ENCODE measurements at places on chromosomes 2 and 18. TPM values are rescaled to one million over a fixed set of nuclear protein-coding genes. Genes with fewer than 3 reads are reported as not detected.

DNA sequence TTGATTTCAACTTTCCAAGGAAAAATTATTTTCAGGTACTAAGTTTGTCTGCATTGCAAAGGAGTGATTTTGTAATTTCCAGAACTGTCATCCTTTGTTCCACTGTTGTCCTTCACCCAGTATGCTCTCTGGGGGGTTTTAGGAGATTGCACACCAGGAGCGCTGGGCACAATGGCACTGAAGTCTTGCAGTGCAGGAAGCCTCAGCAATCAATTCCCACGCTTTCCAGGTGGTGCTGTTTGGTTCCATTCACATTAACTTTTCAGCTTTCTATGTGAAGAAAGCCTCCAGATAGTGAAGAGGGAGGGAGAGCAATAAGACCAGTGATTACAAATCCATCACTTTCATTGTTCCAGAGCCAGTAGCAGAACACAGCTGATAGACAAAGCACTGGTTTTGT lies 344.0 kb upstream of the VWC2L start:
- H3K36me3 ChIP-seq: no peaks in the 10 kb centered on the region
- no peaks in the 10 kb centered on the region for H3K4me1 ChIP-seq

The MCEE gene
- polyA plus RNA-seq: 22.2 TPM

GRCh38 chr18:12946549-12947284 lies 1.1 kb upstream of the SEH1L start:
- H3K4me3 ChIP-seq: peak overlapping the region; percentile 99
- H3K27ac ChIP-seq: peak overlapping the region; percentile 90
- DNase-seq: no peak
- no peaks in the 10 kb centered on the region for H3K27me3 ChIP-seq
- H3K36me3 ChIP-seq: no peaks in the 10 kb centered on the region

DNA sequence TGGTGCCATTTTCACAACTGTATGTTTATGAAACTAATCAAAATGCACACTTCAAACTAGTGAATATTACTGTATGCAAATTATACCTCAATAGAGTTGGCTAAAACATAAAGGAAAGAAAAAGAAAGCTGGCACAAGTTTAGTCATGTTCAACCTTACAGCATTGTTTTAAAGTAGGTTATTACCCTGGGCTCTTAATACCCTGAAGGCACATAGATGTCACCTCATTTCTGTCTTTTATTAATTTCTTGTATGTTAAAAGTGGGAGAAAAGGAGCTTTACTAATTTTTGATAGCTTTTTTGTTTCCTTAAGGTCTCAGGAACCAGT lies 32.7 kb downstream of the TMEM131 start:
- peaks cover 72% of the 10 kb centered on the region for H3K4me1 ChIP-seq
- no peak overlapping the region for H3K27ac ChIP-seq
- H3K36me3 ChIP-seq: no peaks in the 10 kb centered on the region
- no peak for DNase-seq
- H3K27me3 ChIP-seq: no peaks in the 10 kb centered on the region

- no peak overlapping the region for H3K4me3 ChIP-seq
- peak overlapping the region; percentile 1 for H3K27ac ChIP-seq
- H3K36me3 ChIP-seq: no peaks in the 10 kb centered on the region
- no peak for DNase-seq
- H3K4me1 ChIP-seq: no peaks in the 10 kb centered on the region
- peaks cover 1% of the 10 kb centered on the region for H3K27me3 ChIP-seq
Measured at GRCh38 chr2:188966728-188967440, 7.3 kb upstream of the COL3A1 start.

The FAM124B gene
- polyA plus RNA-seq: not detected

- no peak overlapping the region for H3K27ac ChIP-seq
- peaks cover 4% of the 10 kb centered on the region for H3K4me1 ChIP-seq
- DNase-seq: no peak
- no peak overlapping the region for H3K4me3 ChIP-seq
Measured at GRCh38 chr18:79934311-79935097, 16.9 kb downstream of the SLC66A2 start.

DNA sequence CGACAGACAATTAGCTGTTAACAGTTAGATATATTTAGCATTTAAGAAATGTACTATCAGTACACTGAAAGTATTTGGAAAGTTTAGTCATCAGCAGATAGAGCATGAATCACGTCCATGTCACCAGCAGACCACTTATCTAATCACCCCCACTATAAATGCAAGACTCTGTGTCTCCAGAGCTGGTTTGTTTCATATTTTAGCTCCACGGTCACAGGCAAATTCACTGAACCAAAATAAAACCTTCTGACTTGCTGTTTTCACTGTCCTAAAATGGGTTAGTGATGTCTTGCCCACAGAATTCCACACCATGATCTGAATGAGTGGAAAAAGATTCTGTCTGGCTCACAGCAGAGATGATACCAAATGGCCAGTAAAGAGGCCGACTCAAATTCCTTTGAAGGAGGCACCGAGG lies 64.9 kb downstream of the CDH2 start:
- no peak overlapping the region for H3K27ac ChIP-seq
- H3K4me3 ChIP-seq: no peak overlapping the region
- no peaks in the 10 kb centered on the region for H3K27me3 ChIP-seq
- no peak for DNase-seq
- H3K4me1 ChIP-seq: no peaks in the 10 kb centered on the region

DNA sequence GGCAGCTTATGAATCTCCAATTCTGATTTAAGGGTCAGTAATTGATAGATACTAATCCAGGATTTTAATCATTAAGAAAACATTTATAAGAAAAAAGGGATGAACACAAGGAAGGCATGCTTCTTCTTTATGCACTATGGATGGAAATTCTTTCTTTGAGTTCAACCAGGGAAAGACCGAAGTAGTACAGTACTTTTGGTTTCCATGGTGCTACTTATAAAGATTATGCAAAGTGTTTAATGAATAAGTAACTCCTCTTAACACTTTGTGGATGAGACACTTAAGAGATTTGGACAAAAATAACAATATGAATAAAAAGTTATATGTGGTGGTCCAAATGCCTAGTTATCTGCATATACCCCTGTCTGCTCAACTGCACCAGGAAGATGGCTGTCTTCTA lies 666.5 kb upstream of the FANCL start:
- no peak overlapping the region for H3K27ac ChIP-seq
- DNase-seq: no peak
- H3K4me1 ChIP-seq: no peaks in the 10 kb centered on the region
- no peaks in the 10 kb centered on the region for H3K27me3 ChIP-seq
- H3K4me3 ChIP-seq: no peak overlapping the region
